ENCODE measurements at places on chromosomes 5 and 9. TPM values are rescaled to one million over a fixed set of nuclear protein-coding genes. Genes with fewer than 3 reads are reported as not detected.

DNA sequence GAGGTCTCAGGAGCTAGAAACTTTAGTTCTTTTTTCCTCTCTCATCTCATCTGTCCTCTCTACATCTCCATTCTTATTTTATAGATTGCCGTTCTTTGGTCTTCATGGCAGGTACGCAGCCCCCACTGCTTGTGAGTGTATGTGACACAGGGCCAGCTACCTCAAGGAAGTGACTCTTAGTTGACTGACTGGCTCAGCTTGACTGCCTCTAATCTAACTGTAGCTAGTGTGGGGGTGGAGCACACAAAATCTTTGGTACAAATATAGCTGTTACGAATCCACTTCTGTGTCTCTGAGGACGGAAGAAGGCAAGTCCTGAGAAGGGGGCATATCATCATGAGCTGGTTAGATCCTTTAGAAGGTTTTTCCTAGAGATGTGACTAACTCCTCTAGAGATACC lies 19.8 kb upstream of the SPTAN1 start:
- DNase-seq: no peak
- no peak overlapping the region for H3K27ac ChIP-seq
- H3K27me3 ChIP-seq: no peaks in the 10 kb centered on the region
- peaks cover 5% of the 10 kb centered on the region for H3K36me3 ChIP-seq
- no peaks in the 10 kb centered on the region for H3K4me1 ChIP-seq

- no peak overlapping the region for H3K4me3 ChIP-seq
- no peak for DNase-seq
- no peaks in the 10 kb centered on the region for H3K27me3 ChIP-seq
- no peak overlapping the region for H3K27ac ChIP-seq
- no peaks in the 10 kb centered on the region for H3K4me1 ChIP-seq
- no peaks in the 10 kb centered on the region for H3K36me3 ChIP-seq
These were observed 577.2 kb upstream of the ZNF608 start for GRCh38 chr5:125323613-125324012.

DNA sequence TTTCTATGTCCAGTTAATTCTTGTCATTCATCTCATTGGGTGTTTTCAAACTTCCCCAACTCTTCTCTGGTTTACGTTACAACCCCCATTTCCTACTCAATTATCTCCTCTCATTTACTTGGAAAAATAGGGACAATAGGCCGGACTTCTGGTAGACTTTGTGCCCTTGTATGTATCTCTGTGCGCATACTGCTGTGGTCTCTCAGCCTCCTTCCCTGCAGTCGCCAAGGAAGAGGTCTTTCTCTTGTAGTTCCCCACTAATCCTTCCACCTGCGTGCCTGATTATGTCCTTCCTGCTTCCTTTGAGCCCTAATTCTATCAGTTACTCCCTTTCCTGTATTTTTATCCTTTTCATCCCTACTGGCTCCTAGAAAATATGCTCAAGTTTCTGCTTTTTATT lies 176.3 kb downstream of the GDNF start:
- no peak for DNase-seq
- H3K27me3 ChIP-seq: no peaks in the 10 kb centered on the region
- H3K4me1 ChIP-seq: no peaks in the 10 kb centered on the region
- H3K36me3 ChIP-seq: no peaks in the 10 kb centered on the region
- no peak overlapping the region for H3K4me3 ChIP-seq

DNA sequence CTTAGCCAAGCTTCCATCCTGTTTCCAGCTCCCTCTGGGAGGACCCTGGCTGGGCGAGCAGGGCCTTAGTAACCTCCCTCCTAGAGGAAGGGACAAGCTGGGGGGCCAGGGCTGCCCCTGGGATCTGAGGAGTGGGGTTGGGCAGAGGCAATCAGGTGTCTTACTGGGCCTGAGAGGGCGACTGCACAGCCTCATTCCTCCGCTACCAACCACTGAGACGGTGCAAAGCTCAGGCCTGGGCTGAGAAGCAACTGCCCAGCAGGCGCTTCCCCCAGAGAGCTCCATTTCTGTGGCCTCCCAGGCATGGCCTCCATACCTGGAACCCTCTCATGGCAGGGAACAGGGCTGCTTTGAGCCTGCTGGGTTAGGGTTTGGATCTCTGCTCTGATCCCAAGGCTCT lies 18.8 kb upstream of the GFPT2 start:
- DNase-seq: no peak
- no peaks in the 10 kb centered on the region for H3K36me3 ChIP-seq
- no peak overlapping the region for H3K27ac ChIP-seq
- no peak overlapping the region for H3K4me3 ChIP-seq
- no peaks in the 10 kb centered on the region for H3K4me1 ChIP-seq

- no peak for DNase-seq
- H3K4me3 ChIP-seq: no peak overlapping the region
- H3K27me3 ChIP-seq: no peaks in the 10 kb centered on the region
- no peaks in the 10 kb centered on the region for H3K36me3 ChIP-seq
- no peak overlapping the region for H3K27ac ChIP-seq
These were observed 127.5 kb downstream of the FRMD3 start for GRCh38 chr9:83410701-83411100.

- H3K4me3 ChIP-seq: no peak overlapping the region
- H3K27ac ChIP-seq: no peak overlapping the region
- no peaks in the 10 kb centered on the region for H3K36me3 ChIP-seq
- no peaks in the 10 kb centered on the region for H3K27me3 ChIP-seq
These were observed 326.5 kb downstream of the CAAP1 start for GRCh38 chr9:26566141-26566540.

DNA sequence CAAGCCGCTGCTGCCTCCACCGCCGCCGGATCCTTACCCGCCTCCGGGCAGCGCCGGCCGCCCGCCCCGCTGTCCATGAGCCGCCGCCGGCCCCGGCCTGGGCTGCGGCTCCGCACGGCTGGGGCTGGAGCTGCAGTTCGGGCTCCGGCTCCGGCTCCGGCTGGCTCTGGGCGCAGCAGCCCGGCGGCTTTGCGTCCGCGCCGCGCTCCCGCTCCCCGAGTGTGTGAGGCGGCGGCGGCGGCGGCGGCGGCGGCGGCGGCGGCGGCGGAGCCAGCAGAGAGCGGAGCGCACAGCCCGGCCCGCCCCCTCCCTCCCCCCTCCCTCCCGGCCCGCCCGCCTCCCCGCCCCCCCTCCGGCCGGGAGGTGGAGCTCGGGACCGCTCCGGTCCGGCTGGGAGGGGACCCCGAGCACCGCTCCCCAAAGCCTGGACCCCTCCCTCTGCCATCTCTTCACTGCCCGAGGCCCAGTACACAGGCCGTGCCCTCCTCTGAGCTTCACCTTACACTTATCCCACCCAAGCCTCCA lies at the start of gene PCDH1:
Gene PCDH1 (minus strand): TSS at position 225 of the 525 bp plus-strand sequence. CDS start 148 bp downstream, at position 77.
- no peak for DNase-seq
- H3K27ac ChIP-seq: peak within 1 kb of the TSS; percentile 94
- peaks cover 21% of the 10 kb centered on the region for H3K27me3 ChIP-seq
- H3K4me3 ChIP-seq: peak within 1 kb of the TSS; percentile 73
- H3K36me3 ChIP-seq: no peaks in the 10 kb centered on the region
- H3K4me1 ChIP-seq: no peaks in the 10 kb centered on the region

CDC25C gene
- total RNA-seq: 10.2 TPM

GPR21 gene
- total RNA-seq: 0.35 TPM

DNAI1 gene
- total RNA-seq: not detected

GPRIN1 gene
- 2.1 TPM for total RNA-seq

F2RL2 gene
- total RNA-seq: 1.4 TPM

JAKMIP2 gene
- total RNA-seq: 1.3 TPM
